Liver (tissue), 10 donors: ENCODE measurements at places on chromosomes 12 and 14. TPM values are rescaled to one million over a fixed set of nuclear protein-coding genes. Genes with fewer than 3 reads are reported as not detected.

The GPX2 gene
- total RNA-seq, result 38.6 TPM

DNA sequence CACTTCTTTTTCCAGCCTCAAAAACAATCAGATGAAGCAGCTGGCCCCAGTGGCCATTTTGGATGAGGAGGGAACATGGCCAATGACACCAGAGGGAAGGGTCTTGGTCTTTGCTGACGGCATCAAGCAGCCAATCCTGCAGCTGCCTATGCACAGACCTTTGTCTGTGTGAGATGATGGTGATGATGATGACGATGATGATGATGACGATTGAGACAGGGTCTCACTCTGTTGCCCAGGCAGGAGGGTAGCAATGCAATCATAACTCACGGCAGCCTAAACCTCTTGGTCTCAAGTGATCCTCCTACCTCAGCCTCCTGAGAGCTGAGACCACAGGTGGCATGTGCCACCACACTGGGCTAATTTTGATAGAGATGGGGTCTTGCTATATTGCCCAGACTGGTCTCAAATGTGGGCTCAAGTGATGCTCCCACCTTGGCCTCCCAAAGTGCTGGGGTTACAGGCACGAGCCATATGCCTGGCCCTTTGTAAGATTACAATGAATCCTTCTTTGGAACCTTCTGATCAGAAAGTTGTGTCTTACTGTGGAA is 26.5 kb upstream of the NCOR2 start:
- no peak overlapping the region for H3K27ac ChIP-seq
- no peak overlapping the region for H3K4me3 ChIP-seq
- no peaks in the 10 kb centered on the region for H3K27me3 ChIP-seq
- no peak for DNase-seq
- H3K36me3 ChIP-seq, result no peaks in the 10 kb centered on the region
- H3K4me1 ChIP-seq, result no peaks in the 10 kb centered on the region

DNA sequence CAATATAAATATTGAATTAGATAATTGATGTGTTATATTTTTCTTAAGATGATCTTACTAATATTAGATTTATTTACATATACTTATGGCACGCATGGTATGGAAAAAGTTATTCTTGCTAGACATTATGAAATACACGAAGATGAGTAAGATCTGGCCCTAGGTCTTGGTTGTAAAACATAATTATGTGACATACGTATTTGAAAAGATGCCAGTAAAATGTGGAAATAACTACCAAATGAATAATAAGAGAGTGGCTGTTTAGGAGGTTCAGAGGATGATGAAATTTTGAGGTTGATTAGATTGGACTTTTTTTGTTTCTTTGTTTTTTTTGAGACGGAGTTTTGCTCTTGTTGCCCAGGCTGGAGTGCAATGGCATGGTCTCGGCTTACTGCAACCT is 41.3 kb downstream of the FANCM start:
- H3K36me3 ChIP-seq, result no peaks in the 10 kb centered on the region
- H3K27me3 ChIP-seq, result no peaks in the 10 kb centered on the region
- H3K4me3 ChIP-seq, result no peak overlapping the region
- no peak for DNase-seq
- H3K27ac ChIP-seq, result no peak overlapping the region

DNA sequence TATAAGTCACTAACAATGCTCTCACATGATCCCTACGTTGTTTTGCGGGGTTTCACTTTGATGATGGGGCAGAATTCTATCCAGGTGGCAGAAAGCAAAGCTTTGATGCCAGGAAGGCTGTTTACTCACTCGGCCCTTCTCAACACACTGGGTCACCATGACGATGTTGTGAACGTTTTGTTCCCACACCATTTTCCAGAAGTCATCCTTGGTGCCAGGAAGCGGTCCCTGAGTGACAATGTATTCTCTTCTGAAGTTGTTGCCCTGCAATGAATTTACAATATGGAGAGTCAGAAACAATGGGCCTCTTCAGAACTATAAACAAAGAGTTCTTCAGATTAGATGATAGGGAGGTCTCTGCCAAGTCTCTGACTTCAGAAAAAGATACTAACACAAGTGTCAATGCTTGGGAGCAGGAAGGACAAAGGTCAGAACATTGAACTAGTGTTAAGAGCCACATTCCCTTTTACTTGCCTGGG is 101.3 kb downstream of the PTPRB start:
- H3K4me1 ChIP-seq, result no peaks in the 10 kb centered on the region
- no peak for DNase-seq
- no peaks in the 10 kb centered on the region for H3K27me3 ChIP-seq
- no peak overlapping the region for H3K4me3 ChIP-seq

The LMO3 gene
- not detected for total RNA-seq

The STAC3 gene
- 1.1 TPM for total RNA-seq

- no peaks in the 10 kb centered on the region for H3K36me3 ChIP-seq
- DNase-seq, result no peak
- H3K4me3 ChIP-seq, result no peak overlapping the region
- H3K4me1 ChIP-seq, result no peaks in the 10 kb centered on the region
Measured at GRCh38 chr12:80196419-80196818, 97.1 kb downstream of the OTOGL start.
